Brain (organoid and tissue), 16 donors: ENCODE measurements at places on chromosomes 12 and 14.

- no peak for DNase-seq
Observed at GRCh38 chr12:26319511-26319910, 124.1 kb downstream of the SSPN start.

GRCh38 chr12:101045486-101046464, 164.3 kb downstream of the SLC5A8 start:
- no peak for DNase-seq

- no peak for DNase-seq
Observed at GRCh38 chr14:21049271-21049673, 7.1 kb downstream of the RNASE7 start.

DNA sequence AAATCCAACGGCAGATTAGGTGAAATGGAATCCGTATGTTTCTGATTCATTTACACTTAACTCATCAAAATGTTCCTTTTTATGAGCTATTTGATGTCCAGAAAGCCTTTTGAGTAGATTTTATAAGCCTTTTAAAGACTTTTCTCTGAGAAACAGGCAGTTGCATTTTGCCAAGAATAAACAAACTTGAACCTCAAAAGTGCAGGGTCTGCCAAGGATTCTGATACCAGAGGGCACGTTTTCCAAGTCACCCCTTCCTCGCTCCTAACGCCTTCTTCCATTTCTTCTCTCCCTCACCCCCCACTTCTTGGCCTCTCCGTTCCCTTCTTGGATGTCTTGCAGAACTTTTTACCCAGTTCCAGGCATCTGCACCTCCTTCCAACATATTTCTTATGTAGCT, 200.6 kb upstream of the TBX3 start:
- no peak for DNase-seq

DNA sequence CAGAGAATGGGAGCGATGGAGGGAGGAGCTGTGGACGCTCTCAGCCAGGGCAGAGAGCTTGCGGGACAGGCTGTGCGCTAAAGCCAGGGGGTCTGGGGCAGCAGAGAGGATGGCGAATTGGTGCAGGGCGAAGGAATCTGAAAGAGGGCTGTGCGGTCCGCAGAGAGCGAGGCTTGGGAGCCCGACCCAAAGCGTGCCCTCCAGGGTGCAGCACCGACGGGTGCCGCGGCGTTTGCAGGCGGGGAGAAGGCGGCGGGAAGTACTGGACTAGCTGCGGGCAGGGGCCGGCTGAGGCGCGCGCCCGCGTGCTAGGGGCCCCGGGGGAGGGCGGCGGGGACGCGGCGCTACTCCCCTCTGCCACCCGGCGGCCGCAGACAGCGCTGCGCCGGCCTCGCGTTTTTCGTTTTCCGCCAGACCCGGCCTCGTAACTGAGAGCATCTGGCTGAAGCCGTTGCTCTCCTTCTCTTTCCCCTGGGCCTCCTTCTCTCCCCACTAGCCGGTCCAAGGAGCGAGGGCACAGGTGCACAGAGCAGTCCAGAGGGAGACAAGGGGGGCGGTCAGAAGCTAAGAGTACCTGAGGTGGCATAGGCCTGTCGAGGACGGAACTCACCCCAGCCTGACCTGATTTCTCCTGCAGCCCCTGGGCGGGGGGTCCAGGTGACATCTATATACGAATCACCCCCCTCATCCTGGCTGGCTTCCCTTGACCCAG, 24.9 kb downstream of the SLC6A12 start:
- DNase-seq = peak; percentile 85

DNA sequence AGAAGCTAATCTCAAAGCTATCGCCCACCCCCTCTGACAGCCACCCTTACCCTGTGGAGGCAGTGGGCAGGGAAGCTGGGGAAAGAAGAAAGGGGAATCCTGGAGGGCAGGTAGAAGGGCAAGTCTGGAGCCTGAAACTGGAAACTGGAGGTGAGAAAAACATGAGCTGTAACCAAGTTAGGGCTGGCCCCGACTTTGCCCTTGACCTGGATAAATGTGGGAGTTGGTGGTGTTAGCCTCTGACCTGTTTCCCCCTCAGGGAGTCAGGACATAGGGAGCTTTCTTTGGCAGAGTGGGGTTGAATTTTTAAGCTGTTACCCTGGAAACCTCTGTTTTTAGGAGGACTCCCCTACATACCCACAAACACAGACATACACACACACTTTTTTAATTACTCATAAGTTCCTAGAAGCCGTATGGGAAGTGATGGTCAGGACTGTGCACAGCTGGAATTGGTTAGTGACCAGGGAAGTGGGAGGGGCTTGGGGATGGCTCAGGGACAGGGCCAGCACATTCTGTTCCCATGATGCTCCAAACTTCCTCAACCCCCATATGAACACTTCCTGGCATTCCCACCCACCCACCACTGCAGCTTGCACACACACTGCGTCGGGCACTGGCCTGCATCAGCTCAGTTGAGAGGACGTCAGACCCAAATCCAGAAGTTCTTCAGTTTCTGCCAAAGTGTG, 5.0 kb upstream of the MMP19 start:
- no peak for DNase-seq

DNA sequence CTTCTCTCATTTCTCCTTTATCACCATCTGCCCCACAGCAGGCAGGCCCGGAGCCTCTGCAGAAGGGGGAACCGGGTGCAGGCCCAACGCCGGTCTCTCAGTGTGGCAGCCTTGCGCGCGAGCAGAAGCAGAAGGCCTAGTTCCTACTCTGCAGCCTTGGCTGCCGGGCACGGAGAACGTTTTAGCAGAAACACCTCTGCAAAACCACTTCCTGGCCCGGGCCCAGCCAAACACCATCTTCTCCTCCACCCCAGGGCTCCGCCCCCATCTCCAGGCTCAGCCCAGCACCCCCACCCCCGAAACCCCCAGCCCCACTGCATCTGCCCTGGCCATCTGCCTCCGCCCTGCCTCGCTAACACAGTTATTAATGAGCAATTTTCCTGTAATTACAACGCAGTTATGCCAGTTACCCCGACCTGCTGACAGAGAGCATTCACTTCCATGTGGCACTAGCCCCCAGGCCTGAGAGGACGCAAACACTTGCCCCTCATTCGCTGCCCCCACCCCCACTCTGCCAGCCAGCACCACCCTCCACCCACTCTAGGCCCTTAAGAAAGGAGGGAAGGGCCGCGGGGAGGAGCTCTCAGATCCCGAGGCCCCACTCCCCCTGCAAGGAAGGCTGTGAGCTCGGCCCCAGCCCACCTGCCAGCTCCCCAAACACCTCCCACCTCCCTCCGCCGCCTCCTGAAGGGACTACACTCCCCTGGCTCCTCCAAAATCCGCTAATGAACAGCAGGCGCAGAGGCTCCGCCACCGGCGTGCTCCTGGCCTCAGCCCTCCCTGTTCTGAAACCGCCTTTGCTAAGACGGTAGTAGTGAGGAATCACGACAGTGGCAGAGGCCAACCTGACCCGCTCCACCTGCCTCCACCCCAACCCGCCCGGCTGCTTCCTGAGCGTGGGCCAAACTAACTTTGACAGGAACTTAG, 44.7 kb upstream of the FBRSL1 start:
- DNase-seq = peak; percentile 58

GRCh38 chr12:48716493-48717251, at the start of gene CCNT1:
CCNT1 (minus strand) TSS chr12:48716707; CDS start chr12:48716675, 32 bp downstream.
- peak; percentile 100 for DNase-seq

DNA sequence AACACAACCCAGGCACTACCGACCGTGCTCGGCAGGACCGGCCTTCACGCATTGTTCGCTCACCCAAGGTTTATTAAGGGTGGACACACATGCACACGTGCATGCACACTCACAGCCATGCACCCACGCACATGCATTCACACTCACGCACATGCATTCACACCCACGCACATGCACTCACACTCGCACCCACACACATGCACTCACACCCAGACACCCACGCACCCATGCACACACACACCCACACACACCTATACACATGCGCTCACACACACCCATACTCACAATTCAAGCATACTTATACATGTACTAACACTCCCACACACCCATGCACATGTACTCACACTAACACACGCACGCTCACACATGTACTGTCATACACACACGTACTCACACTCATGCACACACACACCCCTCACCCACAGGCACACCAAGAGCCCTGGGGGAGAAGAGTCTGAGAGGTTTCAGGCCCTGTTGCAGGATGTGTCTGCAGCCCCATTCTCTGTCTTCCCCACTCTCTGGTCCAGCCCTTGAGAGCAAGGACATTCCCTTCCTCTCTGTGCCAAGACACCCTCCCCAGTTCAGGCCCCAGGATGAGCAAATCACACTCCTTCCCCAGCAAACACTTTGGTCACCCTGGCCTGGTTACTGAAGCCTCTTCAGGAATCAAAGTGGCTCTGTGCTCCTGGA, 49.4 kb upstream of the BCL11B start:
- DNase-seq = no peak

GRCh38 chr14:30607156-30607780, 14.9 kb upstream of the SCFD1 start:
- DNase-seq = no peak

DNA sequence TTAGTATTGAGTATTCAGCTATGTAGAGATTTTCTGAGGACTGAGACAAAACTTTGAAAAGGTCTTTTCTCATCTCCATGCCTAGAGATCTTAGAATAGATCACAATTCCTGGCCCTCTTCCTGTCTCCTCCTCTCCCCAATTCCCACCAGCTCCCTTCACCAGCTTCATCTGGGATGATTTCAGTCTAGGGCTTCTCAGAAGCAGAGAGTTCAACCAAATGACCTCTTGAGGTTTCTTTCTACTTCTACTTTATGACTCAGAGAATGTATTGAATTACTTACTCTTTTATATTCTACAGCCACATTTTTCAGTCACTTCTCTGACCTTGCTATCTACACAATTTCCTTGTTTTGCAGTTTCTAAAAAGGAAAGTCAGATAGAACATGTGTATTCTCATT, 19.4 kb upstream of the SNX6 start:
- no peak for DNase-seq

DNA sequence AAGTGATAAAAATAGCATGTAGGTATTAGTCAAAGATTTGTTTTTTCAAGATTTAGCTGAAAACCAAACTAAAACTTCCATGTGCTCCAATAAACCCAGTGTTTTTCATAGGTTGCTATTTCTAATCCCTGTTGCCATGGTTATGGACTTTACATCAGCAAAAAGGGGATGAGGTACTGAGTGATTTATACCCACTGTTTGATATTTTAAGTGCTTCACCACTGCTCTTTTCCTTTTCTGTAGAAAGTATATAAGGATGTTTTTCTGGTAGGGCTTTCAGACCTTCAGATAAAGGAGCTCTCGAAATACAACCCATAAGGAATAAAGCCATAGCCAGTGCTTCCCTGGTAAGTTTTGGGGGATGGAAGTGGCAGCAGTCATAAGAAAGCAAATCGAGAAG, at the start of gene OTOGL:
Gene OTOGL (plus strand): TSS at position 279 of the 400 bp plus-strand sequence. CDS start 109,895 bp downstream, outside the sequence.
- peak; percentile 46 for DNase-seq

DNA sequence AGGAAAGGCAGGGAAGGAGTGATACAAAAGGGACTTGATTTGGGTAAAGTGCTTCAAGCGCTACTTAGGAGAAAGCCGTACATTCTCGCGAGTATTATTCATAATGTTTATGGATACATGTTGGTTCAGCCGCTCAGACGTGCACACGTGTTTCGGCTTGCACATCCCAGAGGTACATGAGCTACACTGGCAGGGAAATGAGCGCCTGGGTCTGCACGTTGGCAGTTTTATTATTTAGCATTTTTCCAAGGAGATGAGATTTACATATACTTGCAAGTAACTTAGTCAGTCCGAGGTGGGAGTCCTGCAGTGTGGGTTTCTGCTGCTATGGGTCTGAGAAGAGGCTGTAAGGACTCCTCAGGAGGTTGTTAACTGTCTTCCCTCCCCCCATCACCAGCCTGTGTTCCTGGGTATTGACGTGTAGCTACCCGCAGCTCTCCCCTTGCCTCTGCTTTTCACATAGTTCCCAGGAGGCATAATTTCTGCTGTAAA, 1.5 kb downstream of the PRKCH start:
- DNase-seq = peak; percentile 48

DNA sequence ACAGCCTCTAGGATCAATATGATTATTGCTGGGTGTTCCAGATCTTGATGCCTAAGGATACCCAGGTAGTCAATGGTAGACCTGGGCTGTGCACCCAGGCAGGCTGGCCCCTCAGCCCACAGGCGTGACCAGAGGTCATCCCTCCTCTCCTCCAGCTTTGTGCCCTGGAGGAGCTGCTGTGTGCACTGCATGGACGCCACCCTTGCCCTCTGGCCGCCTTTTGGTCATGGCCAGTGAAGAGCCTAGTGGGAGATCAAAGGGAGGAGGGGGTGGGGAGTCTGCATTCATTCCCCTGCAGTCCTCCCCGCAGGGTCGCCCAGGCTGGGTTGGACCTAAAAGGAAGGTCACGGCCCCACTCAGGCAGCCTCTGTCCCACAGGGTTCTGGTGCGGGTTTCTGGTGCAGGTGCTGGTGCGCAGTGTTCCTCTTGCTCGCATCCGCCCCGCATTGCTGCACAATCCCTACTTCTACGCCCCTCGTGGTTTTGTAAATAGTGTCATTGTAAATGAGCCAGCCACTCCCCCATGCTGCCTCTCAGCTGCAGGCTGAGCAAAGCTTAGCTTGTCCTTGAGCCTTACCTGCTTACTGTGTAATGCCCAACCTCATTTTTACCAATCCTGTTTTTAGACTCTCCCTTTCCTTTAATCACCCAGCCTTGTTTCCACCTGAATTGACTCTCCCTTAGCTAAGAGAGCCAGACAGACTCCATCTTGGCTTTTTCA, 55.3 kb downstream of the PSMA6 start:
- DNase-seq = no peak

- DNase-seq = no peak
Observed at GRCh38 chr12:79426121-79426520, 264.6 kb downstream of the PAWR start.

- no peak for DNase-seq
Observed at GRCh38 chr12:123767613-123768012, 5.5 kb downstream of the DNAH10 start.

DNA sequence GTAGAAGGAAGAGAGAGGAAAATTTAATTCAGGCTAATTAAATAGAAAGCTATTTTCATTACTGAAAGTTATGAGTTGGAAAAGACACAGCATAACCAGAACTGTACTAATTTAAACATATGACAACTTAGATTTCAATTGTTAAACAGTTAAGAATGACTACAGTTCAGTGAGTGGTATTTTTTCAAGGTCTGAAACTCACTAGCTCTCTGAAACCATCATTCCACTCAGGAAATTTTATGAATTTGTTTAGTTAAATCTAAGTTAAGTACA, 62.4 kb downstream of the EPS8 start:
- no peak for DNase-seq

- DNase-seq = peak; percentile 70
Observed at GRCh38 chr12:83664650-83665049, 977.9 kb downstream of the TMTC2 start.

DNA sequence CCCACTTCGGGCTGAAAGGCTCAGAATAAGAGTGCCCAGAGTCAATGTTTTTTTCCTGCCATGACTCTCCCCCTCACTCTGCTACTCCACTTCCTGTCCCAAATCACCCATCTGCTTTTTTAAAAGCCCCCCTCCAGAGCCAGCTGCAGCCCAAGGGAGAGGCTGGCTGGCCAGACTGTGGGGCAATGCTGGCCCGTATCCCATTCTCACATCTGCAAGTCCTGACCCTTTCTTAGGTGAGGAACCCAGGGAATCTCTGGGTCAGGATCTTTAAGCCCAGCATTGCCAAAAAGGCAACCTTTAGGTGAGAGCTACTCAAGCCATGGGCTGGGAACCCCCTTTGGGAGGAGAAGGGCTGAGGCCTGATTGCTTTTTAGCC, 1.7 kb upstream of the ITGA5 start:
- no peak for DNase-seq

GRCh38 chr12:31583878-31584277, 7.1 kb downstream of the DENND5B start:
- no peak for DNase-seq

- peak; percentile 61 for DNase-seq
Observed at GRCh38 chr12:75505706-75506312, 5.6 kb downstream of the KRR1 start.
